B cell (primary cell): ENCODE measurements at places on chromosomes 4 and X. TPM values are rescaled to one million over a fixed set of nuclear protein-coding genes. Genes with fewer than 3 reads are reported as not detected.

- DNase-seq: no peak
These were observed 18.9 kb downstream of the CNGA2 start for GRCh38 chrX:151753313-151754046.

DNA sequence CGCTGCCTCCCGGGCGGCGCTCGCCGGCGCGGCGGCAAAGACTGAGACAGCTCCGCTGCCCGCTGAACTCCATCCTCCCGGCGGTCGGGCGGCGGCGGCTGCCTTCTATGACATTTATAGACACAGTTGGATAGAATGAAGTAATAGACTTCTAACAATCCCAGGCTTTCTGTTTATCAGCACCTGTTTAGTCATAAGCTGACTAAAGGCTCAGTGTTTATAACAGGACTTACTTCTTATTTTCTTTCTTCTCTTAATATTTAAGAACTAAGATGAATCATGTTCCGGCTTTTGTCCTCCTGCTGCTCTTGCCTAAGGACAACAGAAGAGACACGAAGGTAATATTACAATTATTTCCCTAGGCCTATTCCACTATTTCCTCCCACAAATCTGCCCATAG lies 3.9 kb downstream of the ARL13A start:
- no peak for DNase-seq

Gene MXRA5
- not detected in 2 replicates for total RNA-seq

Gene ATP1B4
- total RNA-seq: not detected in 2 replicates

DNA sequence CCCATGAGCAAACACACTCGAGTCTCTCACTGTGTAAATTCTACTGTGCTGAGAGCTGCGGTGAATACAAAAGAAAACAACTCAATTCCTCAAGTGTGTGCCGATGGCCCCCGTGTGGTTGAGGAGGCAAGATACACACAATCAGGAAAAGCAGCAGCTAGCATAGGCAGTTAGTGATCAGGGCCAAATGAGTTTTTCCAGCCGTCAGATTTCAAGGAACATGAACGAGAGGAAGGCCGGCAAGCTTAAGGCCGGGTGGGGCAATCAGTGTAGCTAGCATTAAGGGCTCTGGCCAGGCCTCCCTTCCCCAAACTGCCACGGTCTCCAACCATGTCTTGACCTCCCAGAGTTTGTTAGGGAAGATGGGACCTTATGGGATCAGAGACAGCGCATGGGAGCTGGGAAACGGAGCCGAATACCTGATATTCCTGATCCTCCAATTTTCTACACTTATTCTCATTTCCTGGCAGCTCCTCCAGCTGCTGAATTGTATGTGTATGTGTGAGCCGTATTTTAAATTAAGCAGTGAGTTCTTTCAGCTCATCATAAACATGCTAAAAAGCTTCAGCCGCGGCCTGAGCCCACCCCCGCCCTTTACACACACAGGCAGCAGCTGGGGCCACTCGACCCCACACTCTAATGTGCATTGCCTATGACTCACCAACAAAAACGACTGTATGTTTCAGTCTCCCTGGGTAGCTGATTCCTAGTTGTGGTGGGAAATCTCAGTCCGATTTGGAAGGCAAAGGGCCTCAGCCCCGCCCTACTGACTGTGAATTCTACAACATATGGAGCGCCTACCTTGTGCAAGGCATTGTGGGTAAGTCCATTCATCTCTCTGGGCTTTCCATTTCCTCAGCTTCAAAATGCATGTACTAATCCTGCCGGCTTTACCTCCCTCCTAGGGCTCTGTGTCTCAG lies 59.9 kb downstream of the RTL9 start:
- DNase-seq: no peak

Gene ZNF630
- not detected in 2 replicates for total RNA-seq

Gene DCX
- not detected in 2 replicates for total RNA-seq

Gene DUX4
- total RNA-seq: not detected in 2 replicates
